IMR-90 (cell line): ENCODE measurements at places on chromosomes 4 and X. TPM values are rescaled to one million over a fixed set of nuclear protein-coding genes. Genes with fewer than 3 reads are reported as not detected.

DNA sequence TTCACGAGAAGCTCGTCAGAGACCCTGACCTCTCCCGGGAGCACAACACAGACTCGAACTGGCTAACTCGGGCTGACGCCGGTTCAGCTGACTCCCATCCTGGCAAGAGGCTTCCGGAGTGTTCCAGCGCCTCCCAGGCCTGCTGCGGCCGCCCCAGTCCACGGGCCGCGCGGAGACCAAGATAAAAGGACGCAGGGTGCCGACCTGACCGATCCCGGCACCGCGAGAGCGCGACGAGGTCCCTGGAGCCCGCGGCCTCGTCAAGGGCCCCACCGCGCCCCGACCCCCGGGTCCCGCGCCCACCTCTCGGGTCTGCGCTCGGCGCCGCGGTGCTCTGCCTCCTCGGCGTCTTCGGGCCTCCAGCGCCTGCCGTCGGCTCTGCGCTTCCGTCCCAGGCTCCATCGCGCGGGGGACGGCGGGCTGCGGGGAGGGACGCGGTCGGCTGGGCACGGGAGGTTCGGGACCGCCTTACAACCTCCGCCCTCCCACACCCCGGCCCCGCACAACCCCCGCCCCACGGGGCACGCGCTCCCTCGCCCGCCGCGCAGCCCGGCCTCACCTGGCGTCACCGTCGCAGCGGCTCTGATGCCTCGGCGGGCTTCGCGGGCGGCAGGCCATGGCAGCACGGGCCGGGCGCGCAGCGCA, 426 bp downstream of the SLBP start:
- DNase-seq: peak; percentile 55

GRCh38 chrX:8607326-8607725, 124.6 kb downstream of the ANOS1 start:
- no peak for DNase-seq

DNA sequence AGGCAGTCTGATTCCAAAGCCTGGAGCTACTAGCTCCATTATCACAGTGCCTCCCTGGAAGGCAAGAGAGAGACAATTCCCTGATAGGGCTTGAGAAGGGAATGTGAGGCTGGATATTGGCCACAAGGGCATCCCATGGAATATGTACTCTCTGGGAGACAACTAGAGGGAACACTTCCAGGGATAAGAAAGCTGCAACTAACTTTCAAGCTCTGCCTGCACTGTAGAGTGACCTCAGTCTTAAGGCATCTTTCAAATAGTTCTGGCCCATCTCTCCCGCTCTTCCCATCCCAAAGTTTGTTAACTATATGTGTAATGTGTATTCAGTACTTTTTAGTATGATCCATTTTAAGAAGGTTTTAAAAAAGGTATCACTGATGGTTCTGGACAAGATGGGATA, 13.1 kb upstream of the RNF212 start:
- DNase-seq: peak; percentile 33

- no peak for DNase-seq
These were observed 31.2 kb downstream of the RNF175 start for GRCh38 chr4:153728660-153729059.

- no peak for DNase-seq
These were observed 18.6 kb downstream of the AIMP1 start for GRCh38 chr4:106334741-106335470.

DNA sequence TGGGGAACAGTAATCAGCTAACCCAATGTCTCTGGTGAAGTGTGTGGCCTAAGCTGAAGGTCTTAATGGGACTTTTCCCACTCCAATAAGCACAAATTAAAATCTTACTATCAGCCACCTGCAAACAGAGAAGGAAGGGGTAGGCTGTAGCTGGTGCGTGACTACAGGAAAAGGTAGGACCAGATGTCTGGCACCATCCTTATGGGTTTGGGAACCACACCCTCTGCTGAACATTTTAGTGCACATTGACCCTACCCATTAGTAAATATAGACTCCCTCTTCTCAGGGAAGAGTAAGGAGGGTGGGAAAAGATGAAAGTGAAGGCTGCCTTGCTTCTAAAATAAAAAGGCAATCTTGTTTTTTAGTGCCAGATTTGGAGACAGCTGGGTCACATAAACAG, 602.8 kb downstream of the FAT4 start:
- no peak for DNase-seq

- DNase-seq: no peak
These were observed 502.7 kb downstream of the PACRGL start for GRCh38 chr4:21202959-21203358.

DNA sequence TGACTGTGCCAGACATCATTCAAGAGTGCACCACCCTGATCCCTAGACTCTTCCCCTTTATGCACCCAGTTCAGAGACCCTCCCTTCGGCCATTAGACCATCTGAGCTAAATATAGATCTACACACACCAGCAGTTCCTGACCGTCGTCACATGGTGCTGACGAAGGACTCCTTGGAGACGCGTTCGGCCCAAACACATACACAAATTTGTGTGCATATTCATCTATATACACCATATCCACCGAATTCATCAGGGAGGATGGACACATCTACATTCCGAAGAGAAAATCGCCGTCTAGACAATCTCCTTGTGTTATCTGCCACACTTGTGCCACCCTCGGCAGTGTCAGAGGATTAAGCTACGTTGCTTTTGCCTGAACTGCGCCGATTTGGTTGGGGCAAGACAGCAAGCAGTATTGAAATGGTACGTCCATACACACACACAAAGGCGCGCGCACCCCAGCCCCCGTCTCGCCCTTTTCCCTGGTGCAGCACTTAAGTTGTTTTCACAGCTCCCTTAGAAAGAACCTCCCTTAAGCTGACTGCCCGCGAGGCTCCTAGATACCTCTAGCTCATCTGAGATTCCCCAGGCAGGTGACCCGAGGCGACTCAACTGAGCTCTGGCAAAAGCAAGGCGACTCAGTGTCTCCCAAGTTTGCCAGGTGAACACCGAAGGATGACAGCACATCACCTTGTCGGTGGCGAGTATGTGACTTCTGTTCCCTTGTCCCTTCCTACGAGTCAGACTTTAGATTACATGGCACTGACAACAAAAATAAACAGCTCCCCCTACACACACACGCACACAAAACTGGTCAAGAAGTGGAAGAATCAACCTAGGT, 1.0 kb downstream of the RASGEF1B start:
- no peak for DNase-seq

GRCh38 chr4:10130178-10130888, 13.7 kb upstream of the WDR1 start:
- no peak for DNase-seq

GRCh38 chr4:158581161-158581560, 59.5 kb downstream of the RXFP1 start:
- DNase-seq: peak; percentile 41

GRCh38 chr4:184745831-184746795, 12.2 kb upstream of the CENPU start:
- peak; percentile 82 for DNase-seq

- peak; percentile 9 for DNase-seq
These were observed 852.0 kb downstream of the PCDH18 start for GRCh38 chr4:136680271-136680670.

DNA sequence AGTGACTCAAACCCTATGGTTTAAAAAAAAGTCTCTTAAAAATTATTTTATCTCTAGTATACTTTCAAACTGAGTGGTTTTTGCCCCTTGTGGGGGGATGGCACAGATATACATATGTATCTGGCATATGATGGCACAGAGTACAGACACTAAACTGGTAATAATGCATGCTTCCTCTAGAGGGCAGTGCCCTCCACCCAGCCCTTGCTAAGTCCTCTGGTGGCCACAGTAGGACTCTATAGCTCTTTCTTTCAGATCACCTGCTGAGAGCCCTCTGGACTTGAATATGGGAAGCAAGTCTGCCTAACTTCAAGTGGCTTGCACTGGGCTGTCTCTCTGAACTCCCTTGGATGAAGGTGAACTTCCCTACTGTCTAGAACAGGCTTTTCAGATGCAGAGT, 66.3 kb downstream of the TSPAN7 start:
- peak; percentile 8 for DNase-seq

DNA sequence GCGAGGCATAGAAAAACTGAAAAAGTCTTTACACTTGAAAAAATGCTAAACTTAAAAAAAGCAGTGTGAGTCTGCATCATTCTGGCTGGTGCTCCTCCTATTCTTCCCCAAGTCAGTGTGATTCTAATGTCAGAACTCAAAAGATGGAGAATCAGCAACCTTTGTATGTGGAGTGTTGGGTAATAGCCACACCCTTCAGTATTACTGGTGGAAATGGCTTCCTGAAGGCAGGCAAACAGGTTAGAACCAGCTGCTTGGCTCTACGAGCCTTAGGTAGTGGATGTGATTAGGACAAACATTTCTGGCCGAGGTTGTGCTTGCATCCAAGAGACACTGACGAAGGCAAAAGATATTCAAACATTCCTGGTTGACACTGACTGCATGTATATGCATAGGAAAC, 353.4 kb upstream of the TACR3 start:
- DNase-seq: no peak

DNA sequence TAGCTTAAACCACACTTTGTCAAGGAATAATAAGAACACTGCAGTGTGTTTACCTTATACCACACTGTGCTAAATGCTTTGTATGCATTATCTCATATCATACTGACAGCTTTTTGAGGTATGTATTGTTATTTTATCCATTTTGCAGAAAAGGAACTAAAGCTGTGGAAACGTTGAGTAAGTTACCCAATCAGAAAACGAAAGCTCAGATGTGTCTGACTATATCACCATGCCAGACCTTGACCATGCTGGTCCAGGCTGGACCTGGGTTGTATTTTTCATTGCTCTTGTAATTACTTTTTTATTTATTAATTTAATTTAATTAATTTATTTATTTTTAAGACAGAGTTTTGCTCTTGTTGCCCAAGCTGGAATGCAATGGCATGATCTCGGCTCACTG, 2.1 kb downstream of the HSD17B11 start:
- DNase-seq: no peak

GRCh38 chr4:4613126-4613465, 71.2 kb upstream of the STX18 start:
- no peak for DNase-seq

- no peak for DNase-seq
These were observed 50.6 kb downstream of the SCFD2 start for GRCh38 chr4:53315300-53315699.

DNA sequence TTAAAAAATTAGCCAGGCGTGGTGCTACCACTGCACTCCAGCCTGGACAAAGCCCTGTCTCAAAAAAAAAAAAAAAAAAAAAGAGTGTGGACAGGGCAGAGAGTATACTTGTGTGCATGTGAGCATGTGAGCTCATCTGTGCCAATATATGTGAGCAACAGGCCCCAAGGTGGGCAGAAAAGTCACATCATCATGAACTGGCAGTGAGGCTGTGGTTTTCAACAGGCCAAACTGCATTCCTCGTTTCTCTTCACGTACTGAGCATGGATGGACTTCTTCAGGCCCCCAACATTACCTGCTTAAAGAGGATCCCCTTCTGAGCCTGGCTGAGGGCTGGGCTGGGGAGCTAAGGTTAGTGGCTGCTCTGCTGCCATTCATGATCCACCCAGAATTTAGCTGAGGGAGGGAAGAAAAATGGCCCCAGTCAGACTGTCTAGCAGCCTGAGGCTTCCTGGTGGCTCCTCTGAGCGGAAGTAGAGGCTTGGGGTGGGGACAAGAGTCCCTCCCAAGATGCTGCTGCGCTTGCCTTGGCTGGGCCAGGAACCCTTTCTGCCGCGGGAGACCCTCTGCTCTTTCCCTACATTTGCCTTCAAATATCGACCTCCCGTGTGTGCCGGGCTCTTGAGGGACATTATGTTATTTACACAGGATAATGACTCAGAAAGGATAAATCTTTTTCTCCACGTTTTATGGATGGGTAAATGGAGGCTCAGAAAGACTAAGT, 55.0 kb downstream of the DIPK2B start:
- DNase-seq: no peak

GRCh38 chr4:8515316-8516060, 64.7 kb upstream of the GPR78 start:
- peak; percentile 66 for DNase-seq

GRCh38 chr4:17811078-17811603, 362 bp downstream of the NCAPG start:
- DNase-seq: no peak

- DNase-seq: peak; percentile 34
These were observed 91.6 kb downstream of the SOWAHB start for GRCh38 chr4:76806346-76806745.

DNA sequence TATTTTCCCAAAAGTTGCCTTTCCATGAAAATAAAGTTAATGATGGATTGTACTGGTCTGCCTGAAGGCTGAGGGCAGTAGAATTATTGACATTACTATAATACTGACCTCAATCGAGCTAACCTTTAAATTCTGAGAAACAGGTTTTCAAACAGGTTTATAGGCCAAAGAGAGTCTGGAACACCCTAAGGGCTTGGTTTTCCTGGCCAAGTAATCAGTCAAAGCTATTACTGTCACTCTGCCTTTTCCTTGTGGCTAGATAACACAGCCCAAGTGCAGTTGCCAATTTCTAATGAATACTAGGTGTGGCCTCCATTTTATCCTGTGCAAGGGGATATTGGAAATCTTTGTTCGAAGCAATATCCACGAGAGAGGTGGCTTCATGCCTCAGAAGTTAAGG, 75.2 kb downstream of the INTS12 start:
- DNase-seq: no peak

DNA sequence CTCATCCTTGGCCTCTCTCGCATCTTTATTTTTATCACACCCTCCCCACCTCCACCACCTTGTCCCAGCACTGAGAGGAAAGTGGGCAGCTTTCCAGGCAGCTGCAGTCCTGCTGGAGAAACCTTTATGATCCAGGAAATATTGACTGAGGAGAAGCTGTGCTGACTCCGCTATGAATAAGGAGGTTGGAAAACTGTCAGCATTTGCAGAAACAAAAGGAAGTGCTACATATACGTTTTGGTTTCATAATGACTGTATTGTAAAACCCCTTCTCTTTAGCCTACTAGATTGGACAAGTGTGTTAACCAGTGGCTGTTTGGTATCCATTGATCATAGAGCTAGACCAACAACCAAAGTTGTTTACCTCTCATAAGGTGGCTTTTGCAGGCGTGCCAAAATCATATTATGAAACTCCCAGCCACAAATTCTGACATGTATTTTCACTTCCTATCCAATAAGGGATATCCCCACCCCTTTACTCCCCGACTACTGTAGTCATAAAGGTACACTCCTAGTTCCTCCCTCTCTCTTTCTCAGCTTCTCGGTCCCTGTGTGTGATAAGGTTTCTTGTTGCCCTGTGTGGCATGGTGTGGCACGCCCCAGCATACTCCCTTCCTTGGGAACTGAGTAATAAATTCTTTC, 88.4 kb downstream of the GPR143 start:
- peak; percentile 64 for DNase-seq

DNA sequence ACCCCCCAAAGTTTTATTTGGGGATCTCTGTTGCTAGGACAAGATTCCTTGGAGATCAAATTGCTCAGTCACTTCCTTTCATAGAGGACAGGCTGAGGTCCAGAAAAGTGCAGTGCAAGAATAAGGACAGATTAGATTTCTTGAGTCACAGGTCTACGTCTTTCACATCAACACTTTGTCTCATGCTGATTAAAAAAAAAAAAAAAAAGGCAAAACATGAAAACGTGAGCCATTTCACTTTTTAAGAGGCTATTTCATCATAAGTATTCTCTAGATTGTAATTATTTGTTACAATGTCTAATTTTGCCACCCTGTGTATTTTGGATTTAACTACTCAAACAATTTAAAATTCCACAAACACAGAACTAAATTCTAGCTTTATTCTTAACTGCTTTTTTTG, 647.0 kb downstream of the TRAM1L1 start:
- no peak for DNase-seq

CT47B1 gene
- not detected in 2 replicates for polyA plus RNA-seq

RBMXL3 gene
- not detected in 2 replicates for polyA plus RNA-seq

NXF2 gene
- not detected in 2 replicates for polyA plus RNA-seq

TASL gene
- polyA plus RNA-seq: not detected in 2 replicates

SPANXN4 gene
- not detected in 2 replicates for polyA plus RNA-seq

LRRC66 gene
- 0.09 and 0.10 TPM in 2 replicates for polyA plus RNA-seq

TBC1D8B gene
- polyA plus RNA-seq: 5.8 and 8.3 TPM in 2 replicates

AFM gene
- not detected in 2 replicates for polyA plus RNA-seq

CT45A5 gene
- not detected in 2 replicates for polyA plus RNA-seq

TRIM75 gene
- polyA plus RNA-seq: not detected in 2 replicates
